ENCODE measurements at places on chromosomes 2 and 18.
A peak's percentile ranks its signal among the peaks of the same experiment; 100 is the strongest.

DNA sequence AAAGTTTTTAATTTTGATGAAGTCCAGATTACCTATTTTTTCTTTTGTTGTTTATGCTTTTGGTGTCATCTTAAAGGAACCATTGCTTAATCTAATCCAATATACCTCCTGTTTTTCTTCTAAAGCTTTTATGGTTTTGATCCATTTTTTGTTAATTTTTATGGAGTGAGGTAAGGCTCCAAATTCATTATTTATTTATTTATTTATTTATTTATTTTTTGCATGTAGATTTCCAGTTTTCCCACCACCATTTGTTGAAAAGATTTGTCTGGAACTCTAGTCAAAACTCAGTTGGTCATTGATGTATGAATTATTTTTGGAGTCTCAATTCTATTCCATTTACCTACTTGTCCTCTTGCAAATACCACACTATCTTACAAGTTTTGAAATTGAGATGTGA is 99.4 kb upstream of the RBMS1 start:
- DNase-seq = no peak

- DNase-seq = no peak
These were observed 974.9 kb upstream of the PIK3C3 start for GRCh38 chr18:40980171-40980570.

DNA sequence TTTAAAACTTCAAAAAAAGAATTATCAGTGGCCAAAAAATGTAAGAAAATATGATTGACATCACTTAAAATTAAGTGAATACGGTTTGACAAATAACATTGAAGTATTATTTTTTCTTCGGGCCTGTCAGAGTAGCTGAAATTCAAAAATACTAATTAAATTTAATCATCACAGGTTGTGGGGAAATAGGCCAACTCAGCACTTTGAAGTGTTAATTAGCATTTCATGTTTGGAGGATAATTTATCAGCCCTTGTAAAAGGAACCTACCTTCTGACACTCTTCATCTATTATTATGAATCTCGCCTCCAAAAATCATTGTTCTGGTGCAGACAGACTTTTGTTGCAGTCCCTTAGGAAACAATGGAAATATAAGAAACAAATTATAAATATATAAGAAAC is 17.6 kb upstream of the OR6B3 start:
- DNase-seq = no peak

DNA sequence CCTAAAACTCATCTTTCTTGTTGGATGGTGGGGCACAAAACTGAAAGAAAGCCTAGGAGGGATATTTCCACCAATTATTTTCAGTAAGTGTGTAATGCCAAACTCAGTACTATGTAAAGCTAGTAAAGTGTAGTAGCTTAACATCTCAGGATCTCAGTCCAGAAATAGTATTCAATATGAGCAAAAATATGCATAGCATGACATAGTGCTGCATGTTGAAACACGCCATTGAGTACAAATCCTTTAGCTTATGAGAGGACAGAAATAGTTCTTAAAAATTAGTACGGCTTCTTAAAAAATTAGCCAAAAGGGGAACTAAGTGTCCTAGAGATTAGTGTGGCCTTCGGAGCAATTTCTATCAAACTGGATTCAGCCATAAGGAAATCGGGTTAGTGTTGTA is 21.7 kb upstream of the ATL2 start:
- DNase-seq = no peak

DNA sequence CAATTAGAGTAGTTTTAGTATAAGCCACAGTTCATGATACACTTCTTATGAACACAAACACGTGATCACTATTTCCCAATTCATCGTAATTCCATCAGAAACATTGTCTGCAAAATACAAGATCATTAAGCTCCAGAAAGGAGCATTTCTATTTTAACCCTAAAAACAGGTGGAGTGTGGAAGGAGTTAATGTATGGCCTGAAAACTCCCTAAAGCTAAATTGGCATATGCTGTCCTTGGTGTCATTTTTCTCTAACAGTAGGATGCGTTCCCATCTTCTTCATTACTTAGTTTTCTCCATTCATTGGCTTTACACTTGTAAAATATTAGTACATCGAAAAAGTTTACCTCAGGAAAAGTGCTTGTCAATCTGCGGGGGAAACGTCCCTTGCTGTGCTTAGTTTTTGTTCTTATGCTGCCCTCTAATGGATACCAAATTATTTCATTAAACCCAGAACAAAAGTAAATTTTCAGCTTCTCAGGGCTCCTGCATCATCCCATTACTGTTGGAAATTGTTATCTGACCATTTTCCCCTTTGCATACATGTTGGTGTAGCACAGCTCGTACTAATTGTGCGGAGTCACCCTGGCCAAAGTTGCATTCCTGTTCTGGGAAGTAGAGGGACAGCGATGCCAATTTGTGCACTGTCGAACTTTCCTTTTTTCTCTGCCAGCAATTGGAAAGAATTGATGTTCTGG is 153.4 kb downstream of the GPD2 start:
- no peak for DNase-seq

- no peak for DNase-seq
These were observed 190.7 kb upstream of the RBBP8 start for GRCh38 chr18:22742409-22742808.

DNA sequence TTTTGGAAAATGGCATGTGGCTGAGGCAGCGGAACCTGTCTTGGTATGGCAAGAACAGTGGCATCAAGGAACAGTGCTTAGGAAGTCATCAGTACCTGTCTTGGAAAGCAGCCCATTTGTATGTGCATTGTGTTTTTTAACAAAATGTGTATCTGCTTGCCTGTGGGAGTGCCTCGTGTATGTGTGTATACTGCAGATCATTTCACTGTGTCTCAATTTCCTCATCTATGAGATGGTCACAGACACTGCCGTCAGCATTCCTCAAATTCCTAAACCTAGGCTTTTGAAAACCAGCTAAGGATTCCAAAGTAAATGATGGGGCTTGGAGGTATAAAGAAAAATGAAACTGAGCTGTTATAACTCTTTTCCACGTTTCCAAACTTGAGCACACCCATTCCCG is 441.3 kb downstream of the RND3 start:
- no peak for DNase-seq

DNA sequence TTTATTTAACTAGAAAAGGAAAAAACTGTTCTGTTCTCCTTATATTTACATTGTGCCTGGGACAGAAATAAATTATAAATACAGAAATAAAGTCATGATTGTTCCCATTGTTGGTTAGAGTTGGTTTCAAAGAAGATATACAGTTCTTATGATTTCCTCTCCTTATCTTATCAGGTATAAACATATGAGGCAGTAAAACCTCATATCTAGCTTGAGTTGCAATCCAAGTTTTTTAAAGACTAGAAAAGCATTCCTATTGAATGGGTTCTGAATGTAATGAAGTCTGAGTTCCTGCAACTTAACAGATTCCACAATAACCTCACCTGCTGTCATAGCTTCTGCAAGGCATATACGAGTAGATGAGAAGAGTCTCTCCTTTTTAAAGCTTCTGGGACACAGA is 114.7 kb upstream of the CAVIN2 start:
- DNase-seq = no peak

DNA sequence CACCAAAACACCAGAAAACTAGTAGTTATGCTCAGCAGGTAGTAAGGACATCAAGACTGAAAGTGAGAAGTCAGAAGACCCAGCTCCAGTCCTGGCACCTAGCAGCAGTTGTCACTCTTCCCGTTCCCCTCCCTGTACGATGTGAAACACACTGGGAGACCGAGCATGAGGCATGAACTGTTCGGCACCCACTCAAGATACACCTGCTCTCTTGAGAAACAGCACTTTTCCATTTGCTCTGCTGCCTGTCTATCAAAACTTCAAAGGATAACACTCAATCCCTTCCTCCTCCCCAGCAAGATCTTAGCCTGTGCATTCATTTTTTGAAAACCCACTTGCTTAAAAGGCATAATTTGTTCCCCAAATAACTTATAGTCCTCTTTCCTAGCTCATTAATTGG is 123.9 kb downstream of the PLEKHM3 start:
- no peak for DNase-seq

DNA sequence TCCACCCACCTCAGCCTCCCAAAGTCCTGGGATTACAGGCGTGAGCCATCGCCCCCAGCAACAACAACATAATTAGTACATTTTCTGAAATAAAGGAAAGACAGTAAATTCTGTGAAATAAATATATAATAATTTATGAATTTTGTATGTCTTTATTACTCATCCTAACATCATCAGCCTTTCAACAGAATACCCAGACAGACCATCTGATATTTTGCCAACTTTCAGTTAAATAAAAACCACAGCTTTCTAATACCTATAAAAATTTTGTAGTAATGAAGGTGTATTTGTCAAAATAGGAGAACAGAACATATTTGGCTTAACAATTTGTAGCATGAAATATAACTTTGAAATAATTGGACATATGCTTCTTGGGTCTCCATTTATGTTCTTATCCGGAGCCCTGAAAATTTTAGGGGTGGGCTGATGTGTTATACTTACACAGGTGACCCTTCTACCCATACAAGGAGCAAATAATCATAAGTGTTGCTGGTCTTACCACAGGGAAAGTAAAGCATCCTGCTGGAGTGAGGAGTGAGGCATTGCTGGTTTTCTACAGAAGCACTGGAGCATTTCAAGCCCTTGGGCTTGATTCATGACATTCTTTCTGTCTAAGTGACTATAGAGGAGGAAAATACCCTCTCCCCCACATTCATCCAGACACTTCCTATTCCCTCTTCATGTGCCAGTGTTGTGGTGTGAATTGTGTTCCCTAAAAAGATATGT is 99.3 kb downstream of the SPOPL start:
- DNase-seq = no peak

- peak; percentile 92 for DNase-seq
These were observed 3.9 kb upstream of the SPRED2 start for GRCh38 chr2:65436169-65436823.

DNA sequence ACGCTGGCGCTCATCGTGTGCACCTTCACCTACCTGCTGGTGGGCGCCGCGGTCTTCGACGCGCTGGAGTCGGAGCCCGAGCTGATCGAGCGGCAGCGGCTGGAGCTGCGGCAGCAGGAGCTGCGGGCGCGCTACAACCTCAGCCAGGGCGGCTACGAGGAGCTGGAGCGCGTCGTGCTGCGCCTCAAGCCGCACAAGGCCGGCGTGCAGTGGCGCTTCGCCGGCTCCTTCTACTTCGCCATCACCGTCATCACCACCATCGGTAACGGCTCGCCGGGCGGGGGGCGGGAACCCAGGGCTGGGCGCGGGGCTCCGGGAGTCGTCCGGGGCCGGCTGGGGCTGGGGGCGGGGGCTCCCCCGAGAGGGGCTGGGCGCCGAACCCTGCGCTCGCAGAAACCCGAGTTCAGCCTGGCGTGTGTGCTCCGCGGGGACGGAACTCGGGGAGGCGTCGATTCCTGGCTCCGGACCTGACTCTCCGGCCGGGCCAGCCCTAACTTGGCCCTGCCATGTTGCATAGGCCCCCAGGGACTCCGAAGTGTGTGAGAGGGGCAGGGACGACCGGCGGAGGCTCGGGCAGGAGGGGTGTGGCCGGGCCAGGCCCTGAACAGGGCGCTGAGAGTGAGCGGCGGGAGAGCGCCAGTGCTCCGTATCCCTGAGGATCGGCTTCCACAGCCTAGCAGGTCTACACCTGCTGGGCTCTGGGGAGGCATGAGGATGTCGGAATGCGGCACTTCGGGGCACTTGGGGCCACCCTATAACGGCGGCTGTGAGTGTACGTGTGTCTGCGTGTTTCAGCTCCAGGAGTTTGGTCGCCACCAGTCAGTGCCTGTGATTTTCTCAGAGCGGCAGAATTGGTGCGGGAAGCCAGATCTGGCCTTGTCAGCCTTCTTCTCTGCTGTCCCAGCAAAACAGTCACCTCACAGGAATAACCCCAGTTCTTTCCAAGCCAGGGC is 651 bp downstream of the KCNK3 start:
- no peak for DNase-seq

GRCh38 chr2:198371921-198372543 is 567.6 kb downstream of the PLCL1 start:
- no peak for DNase-seq

DNA sequence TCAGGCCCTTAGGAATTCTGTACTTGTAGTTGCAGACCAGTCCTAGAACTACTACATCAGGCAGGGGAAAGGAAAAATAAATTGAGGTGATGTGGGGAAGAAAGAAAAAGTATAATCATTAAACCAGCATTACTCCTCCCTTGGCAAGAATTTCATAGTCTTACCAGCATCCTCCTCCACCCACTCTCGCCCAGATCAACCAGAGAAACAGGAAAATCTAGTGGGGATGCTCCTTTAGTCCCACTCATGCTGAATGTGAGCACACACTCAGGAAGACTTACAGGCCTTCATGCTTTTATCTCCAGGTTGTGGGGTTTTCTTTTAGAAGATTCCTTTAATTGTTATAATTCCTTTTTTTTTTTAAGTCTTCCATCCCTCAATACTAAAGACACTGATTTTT is 129.3 kb upstream of the CCDC150 start:
- no peak for DNase-seq

- DNase-seq = no peak
These were observed 6.3 kb upstream of the GKN2 start for GRCh38 chr2:68959001-68959400.

DNA sequence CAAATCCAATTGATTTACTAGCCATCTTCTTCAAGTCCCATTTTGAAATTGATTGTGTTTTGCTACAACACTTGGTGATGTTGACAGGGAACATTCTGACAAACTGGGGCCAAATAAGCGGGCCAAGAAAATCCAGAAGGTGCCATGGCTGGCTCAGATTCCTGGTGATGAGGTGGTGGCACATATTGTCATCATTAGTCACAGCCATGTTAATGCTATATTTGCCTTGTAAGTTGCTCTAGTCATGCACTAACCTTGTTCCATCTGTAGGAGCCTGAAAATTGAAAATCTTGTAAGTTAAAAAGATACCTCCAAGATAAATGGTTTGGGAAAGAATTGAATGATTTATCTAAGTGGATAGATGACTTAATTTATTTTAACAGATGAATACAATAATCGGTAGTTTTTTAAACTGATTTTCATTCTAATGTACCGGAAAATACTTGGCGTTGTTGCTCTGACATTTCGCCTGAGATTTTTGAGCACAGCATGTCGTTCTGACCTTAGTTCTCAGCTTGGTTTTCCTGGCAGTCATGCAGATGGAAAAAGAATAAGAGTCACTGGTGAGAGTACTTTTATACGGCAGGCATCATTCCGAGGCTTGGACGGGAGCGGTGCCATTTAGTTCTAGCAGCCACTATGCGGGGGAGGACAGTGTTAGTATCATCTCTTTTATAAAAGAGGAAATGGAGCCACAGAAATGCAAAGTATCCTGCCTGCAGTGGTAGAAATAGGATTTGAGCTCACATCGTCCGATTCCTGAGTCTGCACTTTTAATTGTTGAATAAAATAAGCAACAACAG is 133.9 kb downstream of the ZNF532 start:
- DNase-seq = peak; percentile 66
